T-helper 2 cell treated with Interferon-gamma antibody and Interleukin-4, amounts not matched to agents 5 μg/mL and 100 μg/mL, for 36 hours (primary cell): ENCODE measurements at places on chromosomes 11 and 22.

GRCh38 chr11:118233377-118233776, 8.6 kb upstream of the JAML start:
- no peak for DNase-seq

- no peak for DNase-seq
Observed at GRCh38 chr22:49642331-49642730, 185.3 kb downstream of the BRD1 start.

DNA sequence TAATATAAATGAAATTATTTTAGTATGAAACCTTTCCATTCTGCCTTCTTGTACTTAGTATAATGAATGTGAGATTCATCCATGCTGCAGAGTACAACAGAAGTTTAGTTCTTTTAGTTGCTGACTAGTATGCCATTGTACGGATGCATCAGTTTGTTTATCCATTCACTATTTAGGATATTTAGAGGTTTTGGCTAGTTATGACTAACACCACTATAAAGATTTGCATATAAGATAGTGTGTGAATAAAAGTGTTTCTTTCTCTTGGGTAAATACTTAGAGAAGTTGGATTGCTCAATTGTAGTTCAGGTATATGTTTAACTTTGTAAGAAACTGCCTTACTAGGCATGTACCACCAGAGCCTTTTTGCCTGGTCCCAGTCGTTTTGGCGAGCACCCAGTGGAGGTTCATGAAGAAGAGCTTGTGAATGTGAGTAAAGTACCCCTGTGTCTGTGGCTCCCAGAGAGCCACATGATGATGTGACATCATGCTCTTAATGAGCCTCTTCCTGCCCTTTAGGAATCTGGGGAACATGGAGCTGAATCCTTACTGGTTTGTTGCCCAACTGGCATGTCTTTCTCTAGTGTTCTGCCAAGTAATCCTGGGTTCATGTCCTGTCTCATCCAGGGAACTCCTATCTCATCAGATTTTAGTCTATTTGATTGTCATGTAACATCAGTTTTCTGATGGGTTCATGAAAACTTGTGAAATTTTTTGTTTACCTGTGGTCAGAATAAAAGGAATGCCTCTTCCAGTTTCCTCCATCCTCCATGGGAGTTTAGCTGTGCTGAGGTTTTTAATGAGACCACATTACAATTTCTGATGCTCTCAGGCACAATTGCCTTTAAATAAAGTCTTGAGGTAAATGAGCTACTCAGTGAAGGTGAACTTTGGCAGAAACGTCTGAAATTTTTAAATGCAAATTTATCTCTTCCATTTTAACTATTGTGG, 234.8 kb downstream of the CASP12 start:
- DNase-seq, result no peak

DNA sequence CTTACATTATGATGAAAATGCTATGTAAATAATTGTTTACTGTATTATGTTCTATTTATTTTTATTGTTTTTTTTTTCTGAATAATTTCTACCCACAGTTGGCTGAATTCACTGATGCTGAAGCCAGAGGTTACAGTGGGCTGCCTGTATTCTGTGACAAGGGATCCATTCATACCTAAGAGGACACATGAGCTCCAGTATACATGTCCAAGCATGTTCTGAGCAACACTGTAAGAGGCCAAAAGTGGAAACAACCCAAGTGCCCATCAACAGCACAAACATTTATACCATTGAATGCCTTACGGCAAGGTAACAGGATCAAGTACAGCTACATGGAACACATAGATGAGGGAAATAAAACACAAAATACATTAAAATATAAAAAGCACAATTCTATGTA, 1.4 kb upstream of the SRSF8 start:
- DNase-seq, result no peak

GRCh38 chr11:101715281-101715680, 131.5 kb upstream of the TRPC6 start:
- no peak for DNase-seq

DNA sequence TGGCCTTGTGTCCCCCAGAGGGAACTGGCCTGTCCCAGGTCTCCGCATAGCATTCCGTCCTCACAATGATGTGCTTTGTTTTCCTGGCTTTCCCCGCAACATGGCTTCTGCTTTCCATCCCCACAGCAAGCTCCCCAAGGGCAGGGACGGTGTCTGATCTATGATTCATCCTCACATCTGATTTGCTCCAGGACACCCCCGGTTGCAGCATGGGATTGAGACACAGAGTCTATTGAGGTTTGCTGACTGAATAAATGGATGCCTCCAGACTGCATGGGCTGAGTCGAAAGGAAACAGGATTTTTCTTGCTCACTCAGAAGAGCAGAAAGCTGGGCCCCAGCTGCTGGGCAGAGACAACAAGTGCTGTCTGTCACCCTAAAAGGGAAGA, 40.2 kb downstream of the LMO1 start:
- no peak for DNase-seq

- DNase-seq, result peak; percentile 25
Observed at GRCh38 chr11:62710001-62710345, 2.5 kb downstream of the GNG3 start.

GRCh38 chr22:34429314-34429713, 509.0 kb upstream of the LARGE1 start:
- DNase-seq, result no peak

DNA sequence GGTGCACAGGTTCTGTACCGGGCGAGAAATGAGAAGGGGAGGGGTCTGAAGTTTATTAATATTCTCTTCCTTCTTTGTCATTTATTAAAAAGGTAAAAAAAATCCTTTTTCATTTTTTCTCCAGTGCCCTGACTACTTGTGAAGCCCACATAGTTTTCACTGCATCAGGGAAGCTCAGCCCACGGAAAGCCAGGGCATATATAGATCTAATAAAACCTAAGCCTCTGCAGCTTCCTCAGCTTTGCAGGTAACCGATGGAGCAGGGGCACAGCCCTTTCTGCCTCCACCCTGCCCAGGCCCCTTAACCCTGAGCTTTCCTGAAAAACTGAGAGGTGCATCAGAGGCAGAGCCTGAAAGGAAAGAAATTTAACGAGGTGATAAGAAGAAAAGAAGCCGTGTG, 140.1 kb downstream of the NXPE2 start:
- no peak for DNase-seq

DNA sequence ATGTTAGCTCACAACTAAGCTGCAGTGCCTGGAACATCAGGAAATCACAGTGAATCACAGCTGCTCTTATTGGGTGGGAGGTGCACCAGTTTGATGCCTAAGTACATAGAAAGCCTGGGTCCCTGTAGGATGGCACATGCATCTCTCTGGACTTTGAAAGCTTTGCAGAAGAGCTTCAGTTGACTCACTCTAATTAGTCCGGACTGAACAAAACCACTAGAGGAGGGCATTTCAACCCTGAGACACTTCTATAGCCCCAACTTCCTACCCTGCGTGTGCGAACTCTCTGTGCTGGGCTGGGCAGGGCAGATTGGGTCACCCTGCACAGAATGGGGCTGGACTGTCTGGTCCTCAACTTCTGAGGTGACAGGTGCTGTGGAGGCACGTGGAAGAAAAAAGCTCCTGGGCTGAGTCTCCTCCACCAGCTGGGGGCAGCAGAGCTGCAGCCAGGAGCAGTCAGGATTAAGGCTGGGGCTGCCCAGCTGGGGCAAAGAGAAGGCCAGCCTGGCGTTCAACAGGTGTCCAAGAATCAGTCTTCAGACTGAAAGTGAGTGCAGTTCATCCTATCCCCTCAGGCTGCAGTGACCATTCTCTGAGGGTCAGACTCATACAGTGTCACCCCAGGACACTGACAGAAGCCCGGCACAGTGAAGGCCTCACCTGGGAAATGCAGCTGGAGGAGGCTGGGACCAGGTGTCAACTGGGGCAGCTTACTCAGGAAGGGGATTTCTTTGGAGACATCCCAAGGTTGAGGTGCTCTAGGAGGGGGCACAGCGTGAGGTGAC, 22.1 kb downstream of the GGTLC2 start:
- DNase-seq, result no peak

DNA sequence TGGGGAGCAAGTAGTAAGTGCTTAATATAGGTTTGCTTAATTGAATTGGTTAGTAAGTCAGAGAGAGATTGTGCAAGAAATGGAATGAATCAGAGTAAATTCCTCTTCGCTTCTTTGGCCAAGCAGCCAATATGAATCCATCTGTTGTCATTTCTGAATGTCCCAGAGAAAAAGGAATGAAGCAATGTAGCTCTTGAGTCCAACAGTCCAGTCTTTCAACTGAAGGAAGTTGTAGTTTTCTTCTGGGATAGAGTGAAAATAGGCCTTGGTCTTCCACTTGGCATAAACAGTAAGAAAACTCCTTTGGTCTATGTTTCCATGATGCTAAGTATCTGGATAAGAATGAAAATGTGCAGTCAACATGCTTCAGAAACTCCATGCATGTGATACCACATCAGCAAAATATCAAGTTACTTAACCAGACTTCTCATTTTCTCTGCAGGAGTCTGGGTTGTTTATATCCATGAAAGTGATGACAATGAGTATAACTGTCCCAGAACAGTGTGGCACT, 1.8 kb upstream of the FIBIN start:
- no peak for DNase-seq

- no peak for DNase-seq
Observed at GRCh38 chr11:88318017-88318416, 19.5 kb downstream of the CTSC start.

- no peak for DNase-seq
Observed at GRCh38 chr11:63532799-63533475, 3.7 kb upstream of the PLAAT4 start.

DNA sequence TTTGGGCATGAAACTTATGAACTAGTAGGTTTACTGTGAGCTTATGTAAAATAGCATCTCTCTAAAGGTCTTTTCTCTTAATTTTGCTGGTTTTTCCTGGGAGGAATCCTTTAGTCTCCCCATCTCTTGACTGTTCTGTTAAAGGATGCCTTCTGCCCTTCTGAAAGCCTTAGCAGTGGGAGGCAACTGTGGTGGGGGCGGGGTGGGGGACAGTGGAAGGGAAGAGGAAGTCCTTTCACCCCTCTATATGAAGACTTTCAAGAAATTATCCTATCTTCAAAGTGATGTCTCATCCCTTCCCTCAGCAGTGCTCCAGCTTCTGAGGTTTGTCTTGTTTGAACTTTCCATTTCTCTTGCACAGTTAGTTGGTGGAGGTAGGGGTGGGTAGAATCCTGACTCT, 73.1 kb downstream of the ELP4 start:
- no peak for DNase-seq

DNA sequence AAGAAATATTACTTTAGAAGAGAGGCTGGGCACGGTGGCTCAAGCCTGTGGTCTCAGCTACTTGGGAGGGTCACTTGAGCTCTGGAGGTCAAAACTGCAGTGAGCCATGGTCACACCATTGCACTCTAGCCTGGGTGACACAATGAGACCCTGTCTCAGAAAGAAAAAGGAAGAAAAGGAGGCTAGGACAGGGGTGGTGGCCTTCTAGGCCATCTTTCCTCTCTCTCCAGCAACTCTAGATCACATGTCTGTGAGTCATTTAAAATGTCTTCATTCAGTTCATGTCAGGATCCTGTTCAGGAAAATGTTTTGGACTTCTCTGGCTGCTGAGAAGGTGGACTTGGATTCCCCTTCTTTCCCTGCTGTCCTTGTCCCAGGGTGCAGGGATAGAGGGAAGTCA, 53.3 kb downstream of the PPFIA1 start:
- DNase-seq, result no peak

DNA sequence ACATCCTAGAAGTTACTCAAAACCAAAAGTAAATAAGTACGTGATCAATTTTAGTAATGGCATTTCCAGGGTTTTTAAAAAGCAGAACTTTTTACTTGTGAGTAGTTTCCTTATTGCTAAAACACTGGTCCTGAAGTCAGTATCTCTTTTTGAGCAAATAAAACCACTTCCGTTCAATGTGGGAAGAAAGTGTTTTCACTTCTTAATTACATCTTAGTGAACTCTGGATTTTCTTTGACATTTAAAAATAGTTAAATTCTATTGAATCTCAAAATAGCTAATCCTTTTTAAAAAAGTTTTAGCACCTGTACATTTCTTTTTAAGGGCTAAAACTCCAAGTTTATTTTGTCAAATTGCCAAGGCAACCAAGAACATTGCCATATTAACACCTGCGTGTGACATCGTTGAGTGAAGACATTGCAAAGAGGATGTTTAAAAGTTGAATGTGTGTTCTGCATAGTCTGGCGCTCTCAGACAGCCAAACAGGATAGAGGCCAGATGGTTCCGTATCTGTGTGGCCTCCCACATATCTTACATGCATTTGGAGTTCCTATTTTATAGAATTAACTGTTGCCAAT, 17.2 kb upstream of the OR5B21 start:
- peak; percentile 17 for DNase-seq

GRCh38 chr11:19903620-19904069, 191.0 kb downstream of the NAV2 start:
- DNase-seq, result peak; percentile 7

DNA sequence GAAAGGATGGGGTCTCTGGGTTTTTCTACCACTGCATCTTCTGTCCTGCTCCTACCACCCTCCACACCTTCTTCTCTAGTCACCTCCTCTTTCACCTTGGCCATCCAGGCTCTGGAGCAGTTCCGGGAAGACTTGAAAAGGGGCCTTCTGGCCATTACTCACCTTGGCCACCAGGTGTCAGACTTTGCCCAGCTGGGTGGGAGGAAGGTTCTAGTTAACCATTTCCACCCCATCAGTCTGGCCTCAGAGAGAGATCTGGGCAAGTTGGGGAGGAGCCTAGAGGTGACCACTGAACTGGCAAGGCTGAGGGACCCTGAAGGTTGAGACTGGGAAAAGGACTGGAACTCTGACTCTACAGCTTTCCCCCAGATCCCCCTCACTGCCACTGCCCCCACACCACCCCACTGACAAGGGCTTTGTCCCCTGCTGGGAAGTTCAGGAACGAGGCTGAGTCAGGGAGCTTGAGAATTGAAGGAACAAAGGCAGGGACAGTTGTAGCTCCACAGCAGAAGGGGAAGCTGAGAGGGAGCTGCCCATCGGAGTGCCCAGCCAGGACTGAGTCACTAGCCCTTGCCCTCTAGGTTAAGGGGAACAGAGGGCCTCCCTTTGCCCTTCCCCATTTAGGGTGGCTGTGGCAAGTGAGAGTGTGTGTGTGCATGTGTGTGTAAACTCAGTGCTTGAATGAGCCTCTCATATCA, 3.7 kb upstream of the POLD4 start:
- peak; percentile 64 for DNase-seq

GRCh38 chr11:42947405-42947804, 364.4 kb upstream of the API5 start:
- no peak for DNase-seq

DNA sequence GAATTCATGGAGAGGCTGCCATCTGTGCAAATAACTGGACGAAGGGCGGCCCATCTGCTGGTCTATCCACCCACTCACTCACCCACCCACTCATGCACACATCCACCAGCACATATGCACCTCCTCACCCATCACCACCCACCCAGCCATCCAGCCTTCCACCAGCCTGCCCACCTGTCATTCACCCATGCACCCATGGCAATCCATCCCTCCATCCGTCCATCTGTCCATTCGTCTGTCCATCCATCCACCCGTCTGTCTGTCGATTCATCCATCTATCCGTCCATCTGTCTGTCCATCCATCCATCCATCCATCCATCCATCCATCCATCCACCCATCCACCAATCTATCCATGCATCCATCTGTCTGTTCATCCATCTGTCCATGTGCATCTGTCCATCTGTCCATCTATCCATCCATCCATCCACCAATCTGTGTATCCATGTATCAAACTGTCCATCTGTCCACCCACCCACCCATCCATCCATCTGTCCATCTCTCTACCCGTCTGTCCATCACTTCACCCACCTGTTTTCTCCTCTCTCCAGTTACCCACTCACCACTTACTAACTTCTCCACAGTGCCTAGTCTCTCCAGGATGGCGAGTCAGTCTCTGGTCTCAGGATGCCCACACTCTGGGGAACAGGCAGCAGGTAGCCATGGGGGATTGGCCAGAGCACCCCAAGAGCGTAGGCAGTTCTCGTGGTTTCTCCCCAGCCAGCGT, 8.9 kb downstream of the TRPM5 start:
- DNase-seq, result no peak
